ENCODE measurements at places on chromosomes 5 and 9.
A peak's percentile ranks its signal among the peaks of the same experiment; 100 is the strongest.

GRCh38 chr5:177610770-177611445 is 11.0 kb downstream of the B4GALT7 start:
- DNase-seq = no peak

- DNase-seq = no peak
Observed at GRCh38 chr5:117812861-117813260, 1175.5 kb downstream of the DTWD2 start.

DNA sequence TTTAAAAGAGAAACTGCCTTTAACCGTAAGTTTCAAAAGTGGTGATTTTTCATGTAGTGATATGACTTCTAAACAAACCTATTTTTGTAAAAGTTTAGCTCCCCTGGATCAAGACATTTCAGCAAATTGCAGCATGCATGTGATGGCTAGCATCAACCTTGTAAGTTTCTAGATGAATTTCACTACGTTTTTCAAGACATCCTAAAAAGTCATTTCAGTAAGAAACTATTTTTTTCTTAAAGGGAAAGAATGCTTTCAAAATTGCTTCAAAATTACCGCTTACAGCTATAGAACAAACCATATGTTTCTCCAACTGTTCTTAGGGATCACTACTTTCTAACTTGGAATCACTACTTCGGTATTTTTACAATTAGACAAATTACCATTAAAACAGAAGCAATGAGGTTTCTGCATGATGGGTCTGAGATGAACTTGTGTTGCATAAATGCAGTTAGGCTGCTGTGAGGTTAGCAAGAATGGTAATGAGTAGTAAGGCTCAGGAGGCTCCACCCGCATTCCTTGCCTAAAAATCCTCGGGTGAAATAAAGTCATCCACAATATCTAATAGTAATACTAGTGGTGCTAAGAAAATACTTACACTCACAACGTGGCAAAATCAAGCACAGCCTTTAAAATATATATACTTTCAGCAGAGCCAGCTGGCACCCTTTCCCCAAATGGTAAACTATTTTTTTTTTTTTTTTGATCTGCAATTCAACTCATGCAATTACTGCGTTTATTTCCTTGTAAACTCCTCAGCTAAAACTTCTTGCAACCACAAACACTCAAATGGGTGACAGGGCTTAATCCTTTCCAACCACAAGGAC is 53.8 kb downstream of the CDC14B start:
- no peak for DNase-seq

DNA sequence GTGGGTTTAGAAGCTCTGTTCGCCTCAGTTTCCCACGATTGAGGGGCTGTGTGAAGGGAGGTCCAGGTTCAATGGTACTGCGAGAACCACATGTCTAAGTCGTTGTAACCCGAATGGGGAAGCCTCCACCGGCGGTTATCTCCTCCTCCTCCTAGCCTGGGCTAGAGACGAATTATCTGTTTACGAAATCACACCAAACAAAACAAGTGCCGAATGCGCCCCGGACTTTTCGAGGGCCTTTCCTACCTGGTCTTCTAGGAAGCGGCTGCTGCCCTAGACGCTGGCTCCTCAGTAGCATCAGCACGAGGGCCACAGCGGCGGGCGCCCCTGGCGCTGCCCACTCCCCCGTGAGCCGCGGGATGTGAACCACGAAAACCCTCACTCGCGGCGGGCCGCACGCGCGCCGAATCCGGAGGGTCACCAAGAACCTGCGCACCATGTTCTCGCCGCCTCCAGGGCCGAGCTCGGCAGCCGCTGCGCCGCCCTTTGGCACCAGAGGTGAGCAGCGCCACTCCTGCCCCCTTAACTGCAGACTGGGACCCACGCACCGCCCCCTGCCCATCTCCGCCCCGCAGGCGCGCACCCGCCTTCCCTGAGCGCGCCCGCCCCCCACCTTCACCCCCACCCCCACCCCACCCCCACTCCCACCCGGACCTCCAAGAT is at the start of gene CDKN2A:
Gene CDKN2A (minus strand): TSS at position 500 of the 663 bp plus-strand sequence.
- DNase-seq = no peak

GRCh38 chr9:6961845-6962522 is 204.2 kb downstream of the KDM4C start:
- DNase-seq = no peak

GRCh38 chr9:114092336-114092735 is 6.8 kb downstream of the KIF12 start:
- DNase-seq = no peak

DNA sequence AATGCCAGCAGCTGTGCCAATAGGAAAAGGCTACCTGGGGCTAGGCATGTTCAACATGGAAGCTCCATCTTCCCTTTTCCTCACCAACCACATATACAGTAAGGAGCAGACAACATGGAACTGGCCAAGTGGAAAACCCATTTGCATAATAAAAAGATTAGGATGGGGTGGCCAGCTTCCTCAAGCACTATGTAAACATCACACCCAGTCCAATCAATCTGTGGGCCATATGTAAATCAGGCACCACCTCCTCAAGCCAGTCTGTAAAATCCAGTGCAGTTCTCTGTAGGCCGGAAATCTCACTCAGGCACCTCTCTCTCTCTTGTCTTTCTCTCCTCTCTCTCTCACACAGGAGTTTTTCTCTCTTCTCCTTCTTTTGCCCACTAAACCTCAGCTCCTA is 360.2 kb upstream of the GRIA1 start:
- no peak for DNase-seq

DNA sequence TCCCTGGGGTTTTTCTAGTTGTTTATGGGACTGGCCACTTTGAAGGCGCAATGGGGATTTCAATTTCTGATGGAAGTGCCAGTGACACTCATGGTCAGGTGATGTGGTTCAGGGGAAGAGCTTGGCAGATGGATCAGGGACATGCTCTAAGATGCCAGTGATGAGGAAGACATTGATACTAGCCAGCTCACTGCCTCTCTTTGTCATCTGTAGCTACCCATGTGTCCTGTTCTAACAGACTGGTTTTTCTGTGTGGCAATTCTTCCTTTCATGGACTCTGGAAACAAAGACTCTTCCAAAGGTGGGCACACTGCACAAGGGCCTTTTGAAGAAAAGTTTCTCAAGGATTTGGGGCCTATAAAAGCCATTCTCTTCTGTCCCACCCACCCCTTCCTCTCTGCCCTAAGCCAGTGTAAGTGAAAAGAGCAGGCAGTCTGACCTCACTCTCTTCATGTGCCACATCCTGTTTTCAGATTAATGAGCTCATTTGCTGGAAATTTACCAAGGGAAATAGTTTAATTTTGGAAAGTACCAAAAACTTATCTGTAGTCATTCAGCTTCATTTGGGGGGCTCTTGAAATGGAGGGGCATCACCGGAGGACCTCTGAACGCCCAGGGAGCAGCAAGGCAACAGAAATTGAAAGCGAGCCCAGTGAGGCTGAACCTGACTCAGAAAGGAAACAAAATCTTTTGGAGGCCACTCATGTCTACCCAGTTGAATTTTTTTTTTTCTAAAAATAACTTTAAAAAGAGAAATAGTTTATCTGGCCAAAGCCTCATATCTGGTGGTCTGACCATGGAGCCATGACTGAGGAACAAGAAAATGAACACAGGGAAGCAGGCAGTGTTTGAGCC is 4.9 kb upstream of the TRAF1 start:
- peak; percentile 70 for DNase-seq

DNA sequence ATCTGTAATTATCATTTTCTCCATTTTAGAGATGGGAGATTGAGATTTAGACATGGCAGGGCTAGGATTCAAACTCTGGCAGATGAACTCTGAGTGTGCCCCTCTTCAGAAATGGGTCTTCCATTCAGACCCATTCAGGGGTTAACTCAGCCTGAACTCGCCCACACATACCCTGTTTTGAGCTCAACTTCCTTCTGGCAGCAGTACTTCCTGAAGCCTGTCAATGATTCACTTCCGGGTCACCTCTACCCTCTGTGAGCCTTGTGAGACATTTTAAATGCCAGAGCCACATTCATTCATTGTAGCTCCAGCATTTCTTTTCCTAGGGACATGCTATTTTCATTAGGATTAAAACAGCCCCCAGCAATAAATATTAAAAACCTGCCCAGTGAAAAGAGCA is 209.3 kb upstream of the SLC24A2 start:
- DNase-seq = peak; percentile 53

- DNase-seq = no peak
Observed at GRCh38 chr5:80696450-80696849, 41.7 kb upstream of the DHFR start.

DNA sequence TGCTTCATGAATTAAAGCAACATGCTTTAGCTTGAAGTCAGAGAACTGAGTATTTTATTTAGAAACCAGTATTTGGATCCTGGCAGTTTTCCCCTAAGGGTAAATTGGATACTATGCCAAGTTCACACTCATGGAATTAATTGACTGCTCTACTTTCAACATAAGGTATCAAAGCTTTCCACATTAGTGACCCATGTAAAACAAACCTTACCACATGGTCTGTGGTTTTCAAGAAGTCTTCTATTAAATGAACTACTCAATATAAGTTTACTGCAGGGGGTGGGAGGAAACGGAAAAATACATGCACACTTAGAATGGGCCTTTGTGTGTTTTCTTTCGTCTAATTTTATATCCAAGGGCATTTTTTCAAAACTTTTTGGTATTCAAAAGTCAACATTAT is 232.0 kb upstream of the FBXL7 start:
- DNase-seq = no peak

DNA sequence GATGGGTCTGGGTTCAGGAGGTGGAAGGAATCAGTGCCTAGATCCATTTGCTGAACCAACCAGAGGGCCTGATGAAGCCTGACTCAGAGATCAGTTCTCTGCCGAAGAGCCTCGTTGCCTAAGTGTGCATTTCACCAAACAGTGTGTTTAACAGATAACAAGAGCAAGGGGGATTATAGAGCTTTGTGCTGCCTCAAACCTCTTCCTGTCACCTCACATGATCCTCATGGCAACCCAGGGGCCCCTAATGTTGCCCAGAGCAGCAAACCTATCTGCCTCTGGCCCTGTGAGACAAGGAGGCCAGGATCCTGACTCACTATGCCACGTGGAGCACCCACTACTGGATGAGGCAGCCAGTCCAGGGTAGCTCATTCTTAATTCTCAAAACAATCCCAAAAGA is 66.3 kb upstream of the EPB41L4B start:
- DNase-seq = no peak

DNA sequence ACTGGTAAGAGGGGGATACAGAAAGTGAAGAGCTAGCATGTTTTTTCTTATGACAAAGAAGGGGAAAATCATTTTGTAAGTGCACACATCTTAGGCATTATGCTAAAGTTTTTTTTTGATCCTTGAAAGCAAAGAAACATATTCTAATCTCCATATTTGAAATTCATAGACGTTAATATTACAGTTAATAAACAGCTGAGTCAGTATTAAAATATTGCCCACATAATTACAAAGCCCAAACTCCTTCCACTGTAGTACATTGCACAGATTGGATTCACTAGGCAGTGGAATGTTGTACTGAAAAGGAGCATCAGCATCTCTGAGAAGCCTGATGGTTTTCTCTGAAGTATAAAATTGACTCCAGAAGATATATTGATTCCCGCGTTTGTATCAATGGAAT is 122.6 kb downstream of the ISOC1 start:
- DNase-seq = no peak

DNA sequence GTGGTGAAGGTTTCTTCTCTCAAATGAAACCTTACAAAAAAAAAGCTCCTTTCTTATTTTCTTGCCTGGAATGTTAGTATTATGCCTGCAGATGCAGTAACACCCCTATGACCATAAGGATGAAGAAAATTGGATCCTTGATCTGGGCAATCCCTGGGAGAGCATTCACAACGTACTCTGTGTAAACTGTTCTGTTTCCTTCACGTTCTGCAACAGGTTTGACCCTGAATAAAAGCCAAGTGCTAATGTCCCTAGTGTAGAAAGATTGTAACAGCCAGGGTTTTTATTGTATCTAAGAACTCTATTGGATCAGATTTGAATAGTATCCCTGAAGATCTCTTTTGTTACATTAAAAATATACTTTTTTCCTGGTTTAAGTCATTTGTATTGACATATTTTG is 1639.6 kb upstream of the ACO1 start:
- no peak for DNase-seq
